HS-5 (cell line): ENCODE measurements at places on chromosomes 16 and 17.

DNA sequence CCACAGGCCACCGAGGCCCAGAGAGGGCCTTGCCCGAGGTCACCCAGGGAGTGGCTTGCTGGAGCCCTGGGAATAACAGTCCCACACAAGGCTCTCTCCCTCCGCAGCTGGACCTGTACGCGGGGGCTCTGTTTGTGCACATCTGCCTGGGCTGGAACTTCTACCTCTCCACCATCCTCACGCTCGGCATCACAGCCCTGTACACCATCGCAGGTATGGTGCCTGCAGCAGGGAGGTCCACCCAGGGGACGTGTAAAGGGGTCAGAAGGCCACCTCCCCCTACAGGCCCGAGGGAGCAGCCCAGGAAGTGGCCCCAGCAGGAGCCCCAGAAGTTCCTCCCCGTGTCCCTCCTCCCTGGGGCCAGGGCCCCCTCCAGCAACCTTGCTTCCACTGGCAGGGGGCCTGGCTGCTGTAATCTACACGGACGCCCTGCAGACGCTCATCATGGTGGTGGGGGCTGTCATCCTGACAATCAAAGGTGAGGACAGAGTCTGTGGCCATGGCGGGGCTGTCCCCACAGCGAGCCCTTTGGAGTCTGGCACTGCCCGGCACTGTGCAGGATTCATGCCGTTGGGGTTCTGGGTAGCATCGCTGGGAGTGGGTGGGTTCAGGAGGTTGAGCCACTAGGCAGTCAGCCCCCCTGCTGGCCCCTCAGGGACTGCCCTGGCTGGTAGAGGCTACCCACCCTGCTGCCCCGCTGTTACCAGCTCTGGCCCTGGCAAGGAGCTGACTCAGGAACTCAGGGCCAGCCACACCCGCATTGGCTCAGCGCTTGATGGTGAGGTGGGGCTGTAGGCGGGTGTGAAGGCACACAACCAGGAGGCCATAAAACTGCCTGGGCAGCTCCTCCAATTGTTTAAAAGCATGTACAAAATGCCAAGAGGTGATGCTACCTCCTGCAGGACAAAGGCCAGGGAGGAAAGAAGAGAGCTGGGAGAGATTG is 17.3 kb downstream of the SLC5A10 start:
- no peak for DNase-seq

- peak; percentile 34 for DNase-seq
These were observed 178.3 kb downstream of the MRTFB start for GRCh38 chr16:14249291-14250032.

GRCh38 chr17:16534236-16534635 is 34.8 kb downstream of the ZNF287 start:
- DNase-seq, result no peak

- no peak for DNase-seq
These were observed 1491.4 kb upstream of the GOT2 start for GRCh38 chr16:60225541-60225940.

DNA sequence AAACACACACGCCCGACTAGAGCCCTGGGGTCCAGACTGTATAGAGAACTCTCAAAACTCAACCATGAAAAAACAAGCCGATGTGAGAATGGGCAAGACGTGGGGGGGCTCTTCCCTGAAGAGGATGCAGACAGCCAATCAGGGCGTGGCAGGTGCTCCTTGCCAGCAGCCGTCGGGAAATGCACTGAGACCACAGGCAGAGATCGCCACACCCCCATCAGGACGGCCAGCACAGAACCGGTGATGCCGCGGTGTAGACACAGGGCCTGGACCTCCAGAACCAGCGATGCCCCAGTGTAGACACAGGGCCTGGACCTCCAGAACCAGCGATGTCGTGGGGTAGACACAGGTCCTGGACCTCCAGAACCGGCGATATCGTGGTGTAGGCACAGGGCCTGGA is 169.2 kb downstream of the LAT start:
- DNase-seq, result no peak

- DNase-seq, result no peak
These were observed 621 bp upstream of the CSHL1 start for GRCh38 chr17:63911657-63912100.

- peak; percentile 61 for DNase-seq
These were observed 222.5 kb upstream of the GSE1 start for GRCh38 chr16:85390511-85391174.

DNA sequence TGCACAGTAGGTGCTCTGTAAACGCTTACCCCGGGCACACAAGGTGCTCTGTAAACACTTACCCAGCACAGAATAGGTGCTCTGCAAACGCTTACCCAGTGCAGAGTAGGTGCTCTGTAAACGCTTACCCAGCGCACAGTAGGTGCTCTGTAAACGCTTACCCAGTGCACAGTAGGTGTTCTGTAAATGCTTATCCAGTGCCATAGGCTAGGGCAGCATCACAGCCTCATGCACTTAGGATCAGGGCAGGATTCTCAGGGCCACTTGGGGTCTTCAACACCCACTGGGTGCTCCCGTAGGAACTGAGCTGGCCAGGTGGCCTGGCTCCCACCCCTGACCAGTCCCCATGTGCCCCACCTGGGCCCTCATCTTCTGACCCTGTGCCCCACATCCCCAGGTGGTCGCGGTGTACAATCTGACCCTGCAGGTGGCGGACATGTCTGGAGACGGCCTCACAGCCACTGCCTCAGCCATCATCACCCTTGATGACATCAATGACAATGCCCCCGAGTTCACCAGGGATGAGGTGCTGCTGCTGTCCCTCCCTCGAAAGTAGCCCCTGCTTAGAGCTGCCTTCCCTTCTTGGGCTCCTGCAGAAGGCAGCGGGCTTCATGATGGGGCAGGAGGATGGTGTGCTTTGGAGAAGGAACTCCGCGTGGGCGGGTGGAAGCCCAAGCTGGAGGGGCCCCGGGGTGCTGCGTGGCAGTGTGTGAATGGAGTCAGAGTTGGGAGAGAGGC is 13.1 kb downstream of the SLC22A31 start:
- no peak for DNase-seq

DNA sequence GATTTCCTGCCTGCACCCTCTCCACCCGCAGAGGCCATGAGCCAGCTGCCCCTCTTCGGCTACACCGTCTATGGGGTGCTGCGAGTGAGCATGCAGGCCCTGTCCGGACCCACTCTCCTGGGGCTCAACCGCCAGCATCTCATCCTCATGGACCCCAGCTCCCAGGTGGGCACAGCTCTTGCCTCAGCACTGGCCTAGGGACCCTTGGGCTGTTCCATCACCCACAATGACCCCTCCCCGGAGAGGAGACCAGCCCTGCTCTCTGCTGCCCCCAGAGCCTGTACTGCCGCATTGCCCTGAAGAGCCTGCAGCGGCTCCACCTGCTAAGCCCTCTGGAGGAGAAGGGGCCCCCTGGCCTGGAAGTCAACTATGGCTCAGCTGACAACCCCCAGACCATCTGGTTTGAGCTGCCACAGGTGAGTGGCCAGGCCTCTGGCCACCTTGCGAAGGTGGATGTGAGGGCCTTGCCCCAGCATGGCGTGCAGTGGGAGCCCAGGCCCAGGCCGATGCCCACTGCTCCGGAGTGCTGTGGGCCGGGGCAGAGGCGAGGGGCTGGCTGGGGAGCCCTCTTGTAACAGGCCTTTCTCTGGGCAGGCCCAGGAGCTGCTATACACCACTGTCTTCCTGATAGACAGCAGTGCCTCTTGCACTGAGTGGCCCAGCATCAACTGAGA is 7.3 kb upstream of the SMIM5 start:
- DNase-seq, result no peak

GRCh38 chr17:34651402-34651811 is 72.0 kb downstream of the TMEM132E start:
- no peak for DNase-seq

GRCh38 chr17:62110923-62111484 is 45.9 kb upstream of the MED13 start:
- DNase-seq, result no peak

- no peak for DNase-seq
These were observed 73.6 kb downstream of the KLHDC4 start for GRCh38 chr16:87692176-87692575.
